ENCODE measurements at places on chromosomes 12 and 14. TPM values are rescaled to one million over a fixed set of nuclear protein-coding genes. Genes with fewer than 3 reads are reported as not detected.

- ATAC-seq, result no peak
Measured at GRCh38 chr12:26031318-26031717, 72.8 kb downstream of the RASSF8 start.

DNA sequence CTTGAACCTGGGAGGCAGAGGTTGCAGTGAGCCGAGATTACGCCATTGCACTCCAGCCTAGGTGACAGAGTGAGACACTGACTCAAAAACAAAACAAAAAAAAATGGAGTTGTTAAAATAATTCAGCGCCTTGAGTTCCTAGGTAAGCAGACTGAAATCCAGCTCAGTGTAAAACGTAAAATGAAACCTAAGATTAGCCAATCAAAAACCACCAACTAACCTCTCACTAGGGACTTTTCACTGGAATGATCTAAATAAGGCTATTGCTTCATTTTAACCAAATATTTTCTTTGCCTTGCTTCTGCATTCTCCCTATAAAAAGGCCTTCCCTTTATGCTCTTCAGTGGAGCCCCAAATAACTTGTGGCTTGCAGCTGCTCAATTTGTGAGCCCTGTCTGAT is 91.6 kb upstream of the HIF1A start:
- no peak for ATAC-seq

DNA sequence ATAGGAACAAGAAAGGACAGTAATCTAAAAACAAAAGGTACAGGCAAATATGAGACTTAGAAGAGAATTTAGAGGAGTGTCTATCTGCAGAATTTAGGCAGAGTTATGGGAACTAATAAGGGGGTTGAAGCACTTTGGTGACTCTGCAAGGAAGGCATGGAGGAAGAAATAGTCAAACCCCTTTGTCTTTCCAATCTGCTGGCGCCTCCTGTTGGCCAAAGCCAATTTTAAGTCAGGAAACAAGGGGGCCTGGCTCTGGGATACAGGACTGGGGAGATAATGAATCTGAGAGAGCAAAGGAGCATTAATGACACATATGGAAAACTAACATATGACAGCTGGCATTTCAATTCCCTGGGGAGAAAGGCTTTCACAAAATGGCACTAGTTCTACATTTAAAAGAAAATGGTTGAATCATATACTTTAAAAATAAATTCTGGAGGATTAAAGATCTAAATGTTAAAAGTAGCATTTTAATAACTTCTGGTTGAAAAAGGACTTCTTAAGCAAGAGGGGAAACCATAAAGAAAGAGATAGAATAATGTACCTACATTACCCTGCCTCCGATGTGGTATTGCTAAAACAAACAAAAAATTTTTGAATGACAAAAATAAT is 48.5 kb upstream of the CSRP2 start:
- peak; percentile 39 for ATAC-seq

Gene KRT79
- 0.32 TPM for total RNA-seq

Gene TMEM132C
- total RNA-seq, result 0.16 TPM

GRCh38 chr12:21172079-21172478 is 41.1 kb downstream of the SLCO1B1 start:
- no peak for ATAC-seq
